ENCODE measurements at places on chromosomes 3 and 15.

DNA sequence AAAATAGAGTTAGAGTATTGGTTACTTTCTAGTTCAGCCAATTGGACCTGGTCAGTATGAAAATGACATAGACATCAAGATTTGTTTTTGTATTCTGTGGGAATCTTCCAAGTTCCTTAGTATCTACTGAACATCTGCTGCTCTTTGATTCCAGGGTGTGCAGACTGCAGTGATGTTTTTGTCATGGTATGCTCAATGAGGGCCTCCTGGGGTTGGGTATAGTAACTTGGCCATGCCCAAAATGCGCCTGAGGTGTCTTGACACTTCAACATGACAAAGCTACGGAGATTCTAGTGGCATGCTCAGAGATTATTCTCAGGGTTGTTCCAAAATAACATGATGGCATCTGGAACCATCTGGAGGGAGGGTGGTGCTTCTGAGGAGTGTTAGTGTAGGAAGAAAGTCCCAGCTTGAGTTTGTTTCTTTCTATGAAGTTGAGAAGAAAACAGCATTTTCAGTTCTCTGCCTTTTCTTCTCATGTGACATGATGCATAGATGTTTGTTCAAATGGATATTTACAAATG is 313.5 kb upstream of the TBL1XR1 start:
- DNase-seq = no peak

- no peak for DNase-seq
These were observed 69.9 kb downstream of the LDHAL6B start for GRCh38 chr15:59276225-59277178.

- no peak for DNase-seq
These were observed 8.7 kb downstream of the HLTF start for GRCh38 chr3:149077628-149078027.

DNA sequence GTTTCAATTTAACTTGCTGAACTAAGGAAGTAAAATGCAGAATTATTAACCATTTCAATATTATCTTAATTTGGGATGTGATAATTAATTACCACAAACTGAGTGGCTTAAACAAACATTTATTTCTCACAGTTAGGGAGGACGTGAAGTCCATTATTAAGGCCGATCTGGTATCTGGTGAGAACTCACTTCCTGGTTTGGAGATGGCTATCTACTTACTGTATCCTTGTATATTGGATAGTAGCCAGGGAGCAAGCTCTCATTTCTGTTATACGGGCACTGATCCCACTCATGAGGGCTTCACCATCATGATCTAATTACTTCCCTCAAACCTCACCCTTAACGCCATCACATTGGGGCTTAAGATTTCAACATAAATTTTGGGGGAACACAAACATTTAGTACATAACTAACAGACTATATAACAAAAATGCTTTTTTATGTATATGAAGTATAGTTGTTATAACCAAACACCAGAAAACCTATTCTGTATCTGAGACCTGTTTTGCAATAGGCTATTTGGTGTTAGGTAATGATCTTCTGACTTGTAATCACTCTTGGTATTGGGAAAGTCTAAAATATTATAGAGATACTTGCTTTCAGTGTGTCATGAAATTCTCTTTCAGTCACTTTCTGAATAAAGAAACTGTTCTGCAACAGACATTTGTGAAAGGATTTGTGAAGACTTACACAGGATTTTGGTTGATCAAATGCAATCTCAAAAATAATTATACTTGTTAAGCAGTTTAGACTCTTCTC is 4.7 kb upstream of the KPNA4 start:
- DNase-seq = no peak

- DNase-seq = no peak
These were observed 46.4 kb downstream of the C3orf20 start for GRCh38 chr3:14721126-14721864.
